ENCODE measurements at places on chromosomes 6 and 20.

- no peak for DNase-seq
Observed at GRCh38 chr6:16883414-16883813, 122.2 kb upstream of the ATXN1 start.

- peak; percentile 86 for DNase-seq
Observed at GRCh38 chr6:291697-292505, at the start of gene DUSP22. DUSP22 (plus strand) TSS chr6:292487; CDS start chr6:292540, 53 bp downstream.

GRCh38 chr6:66556936-66557335, 849.9 kb upstream of the EYS start:
- DNase-seq = no peak

- DNase-seq = no peak
Observed at GRCh38 chr6:113067612-113068275, 720.6 kb downstream of the RFPL4B start.

- DNase-seq = no peak
Observed at GRCh38 chr20:57968120-57968519, 258.3 kb upstream of the PMEPA1 start.

GRCh38 chr6:142395266-142395665, 93.5 kb downstream of the ADGRG6 start:
- DNase-seq = no peak

- DNase-seq = no peak
Observed at GRCh38 chr6:116277124-116277523, 2.6 kb downstream of the TSPYL1 start.

GRCh38 chr6:69069881-69070280, 434.8 kb downstream of the ADGRB3 start:
- no peak for DNase-seq

GRCh38 chr6:102015431-102015830, 621.9 kb downstream of the GRIK2 start:
- no peak for DNase-seq

- peak; percentile 15 for DNase-seq
Observed at GRCh38 chr6:130781557-130781956, 45.6 kb upstream of the SMLR1 start.

- no peak for DNase-seq
Observed at GRCh38 chr6:158361068-158361467, 48.8 kb downstream of the TULP4 start.

GRCh38 chr6:74762841-74763240, 443.0 kb downstream of the COL12A1 start:
- no peak for DNase-seq

GRCh38 chr6:43608310-43608763, 20.7 kb downstream of the GTPBP2 start:
- peak; percentile 44 for DNase-seq

- DNase-seq = no peak
Observed at GRCh38 chr20:32338665-32339064, 19.5 kb upstream of the ASXL1 start.

GRCh38 chr6:41503827-41504465, 42.2 kb upstream of the FOXP4 start:
- DNase-seq = no peak

- DNase-seq = no peak
Observed at GRCh38 chr6:20564269-20564668, 30.0 kb downstream of the CDKAL1 start.

GRCh38 chr6:3617681-3618311, 133.7 kb downstream of the PXDC1 start:
- no peak for DNase-seq

DNA sequence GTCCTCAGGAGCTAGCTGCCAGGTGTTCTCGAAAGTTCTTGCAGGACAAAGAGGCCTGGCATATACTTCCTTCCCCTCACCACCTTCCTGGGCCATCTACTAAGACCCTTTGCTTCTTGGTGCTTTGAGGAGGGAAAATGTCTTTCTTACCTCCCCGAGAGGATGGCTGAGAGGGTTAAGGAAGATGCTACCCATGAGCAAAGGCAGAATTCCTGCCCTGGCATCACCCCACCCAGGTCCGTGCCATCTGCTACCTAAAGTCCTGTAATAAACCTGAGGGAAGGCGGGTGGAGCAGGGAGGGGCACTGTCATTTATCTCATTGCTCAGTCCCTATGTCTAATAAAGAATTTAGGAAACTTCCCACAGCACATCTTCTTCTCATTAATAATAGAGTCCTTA, 16.2 kb downstream of the GFOD1 start:
- no peak for DNase-seq

GRCh38 chr20:38630727-38631126, 29.1 kb downstream of the ARHGAP40 start:
- DNase-seq = no peak

DNA sequence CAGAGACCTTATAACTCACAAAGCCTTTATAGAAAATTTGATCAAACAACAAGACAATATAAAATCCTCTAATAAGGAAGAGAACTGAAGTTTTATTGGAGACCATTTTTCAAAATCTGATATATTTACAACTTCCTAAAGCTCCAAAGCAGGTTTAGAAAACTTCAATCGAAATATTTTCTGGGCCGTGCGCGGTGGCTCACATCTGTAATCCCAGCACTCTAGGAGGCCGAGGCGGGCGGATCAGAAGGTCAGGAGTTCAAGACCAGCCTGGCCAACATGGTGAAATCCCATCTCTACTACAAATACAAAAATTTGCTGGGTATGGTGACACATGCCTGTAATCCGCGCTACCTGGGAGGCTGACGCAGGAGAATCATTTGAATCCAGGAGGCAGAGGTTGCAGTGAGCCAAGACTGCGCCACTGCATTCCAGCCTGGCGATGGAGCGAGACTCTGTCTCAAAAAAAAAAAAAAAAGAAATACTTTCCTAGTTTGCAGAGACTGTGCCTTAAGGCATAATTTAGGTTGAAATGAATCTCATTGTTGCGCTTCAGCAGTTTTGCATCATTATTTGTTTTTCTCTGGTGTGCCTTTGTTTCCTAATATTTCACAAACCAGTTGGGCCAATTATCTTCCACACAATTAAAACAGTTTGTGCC, 60.6 kb upstream of the ASIP start:
- no peak for DNase-seq

DNA sequence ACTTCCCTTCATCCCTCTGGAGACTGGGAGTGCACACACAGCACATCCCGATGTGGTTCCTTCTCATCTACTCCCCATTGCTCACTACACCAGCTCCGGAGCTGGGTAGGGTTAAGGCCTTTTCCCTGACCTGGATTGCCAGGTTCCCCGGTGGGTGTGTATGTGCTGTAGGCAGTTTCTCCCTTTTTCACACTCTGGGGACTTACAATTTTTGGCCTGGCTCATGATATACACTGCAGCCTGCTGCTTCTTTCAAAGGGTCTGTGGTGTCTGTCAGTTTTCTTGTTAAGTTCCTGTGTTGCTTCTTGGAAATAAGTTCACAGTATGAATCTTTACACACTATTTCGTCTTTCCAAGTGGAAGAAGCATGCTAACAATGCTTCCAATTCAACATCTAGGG, 405.5 kb downstream of the UTRN start:
- no peak for DNase-seq

GRCh38 chr6:15744818-15745402, 82.1 kb upstream of the DTNBP1 start:
- no peak for DNase-seq

DNA sequence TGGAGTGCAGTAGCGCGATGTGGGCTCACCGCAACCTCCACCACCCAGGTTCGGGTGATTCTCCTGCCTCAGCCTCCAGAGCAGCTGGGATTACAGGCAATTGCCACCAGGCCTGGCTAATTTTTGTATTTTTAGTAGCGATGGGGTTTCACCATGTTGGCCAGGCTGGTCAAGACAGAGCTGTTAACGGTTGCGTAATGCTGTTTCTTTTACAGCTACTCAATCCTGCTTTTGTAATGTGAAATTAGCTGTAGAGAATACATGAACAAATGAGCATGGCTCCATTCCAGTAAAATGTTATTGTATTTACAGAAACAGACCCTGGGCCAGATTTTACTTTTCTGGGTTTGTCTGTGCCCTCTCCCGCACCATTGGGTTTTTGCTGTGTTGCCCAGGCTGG, 1.9 kb downstream of the PNLDC1 start:
- DNase-seq = no peak

GRCh38 chr6:161057103-161058091, 65.8 kb downstream of the MAP3K4 start:
- DNase-seq = no peak

- DNase-seq = no peak
Observed at GRCh38 chr6:17475606-17476244, 82.3 kb downstream of the CAP2 start.

DNA sequence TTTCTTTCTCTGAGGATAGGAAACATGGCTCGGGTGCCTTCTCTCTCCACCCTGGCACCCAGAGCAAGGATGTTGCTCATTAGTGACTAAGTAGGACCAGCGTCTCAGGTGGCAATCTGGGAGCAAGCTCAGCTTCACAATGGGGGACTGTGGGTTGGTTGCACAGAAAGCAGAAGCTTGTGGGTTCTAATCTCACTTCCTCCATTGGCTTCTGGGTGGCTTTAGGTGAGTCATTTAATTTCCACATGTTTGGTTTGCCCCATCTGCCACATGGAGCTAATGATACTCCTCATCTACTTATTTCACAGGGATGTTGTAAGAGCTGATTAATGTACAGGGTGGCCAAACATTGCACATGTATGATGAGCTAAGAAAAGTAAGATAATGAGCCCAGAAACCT, 54.8 kb upstream of the AKIRIN2 start:
- DNase-seq = peak; percentile 83

- peak; percentile 33 for DNase-seq
Observed at GRCh38 chr20:63955281-63955826, 862 bp downstream of the UCKL1 start.

DNA sequence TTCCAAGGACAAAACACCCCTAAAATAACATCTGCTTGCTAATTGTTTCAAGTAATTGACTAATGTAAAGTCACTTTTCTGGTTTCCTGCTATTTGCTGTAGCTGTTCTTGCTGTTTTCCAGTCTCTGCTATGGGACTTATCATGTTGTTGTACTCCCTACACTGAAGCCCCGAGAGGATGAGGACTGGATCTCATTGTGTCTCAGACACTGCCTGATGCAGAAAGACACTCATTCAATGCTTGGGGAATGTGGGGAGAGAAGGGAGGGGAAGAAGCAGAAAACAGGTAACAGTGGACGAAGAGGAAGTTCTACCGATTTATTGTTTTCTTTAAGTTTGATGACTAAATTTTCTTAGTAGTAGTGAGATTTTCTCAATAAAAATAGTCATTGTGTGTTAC, 79.8 kb downstream of the DOK5 start:
- DNase-seq = no peak

DNA sequence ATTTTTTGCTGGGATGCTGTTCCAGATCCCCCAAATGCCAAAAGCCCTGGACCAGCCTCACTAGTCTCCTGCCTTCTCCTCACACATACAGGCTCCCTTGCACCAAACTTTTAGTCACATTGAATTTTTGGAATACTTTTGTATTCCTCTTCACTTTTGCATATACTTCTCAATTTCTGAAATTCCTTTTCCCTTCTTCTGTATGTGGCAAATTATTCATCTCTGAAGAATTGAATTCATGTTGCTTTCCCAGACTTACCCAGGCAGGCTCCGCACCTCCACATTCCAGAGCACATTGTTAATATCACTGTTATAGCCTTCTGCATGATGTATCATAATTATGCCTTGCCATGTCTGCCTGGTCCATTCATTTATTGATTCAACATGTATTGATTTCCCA, 255.3 kb upstream of the POU3F2 start:
- no peak for DNase-seq

GRCh38 chr6:106281088-106281487, 44.5 kb downstream of the ATG5 start:
- DNase-seq = no peak
